ENCODE measurements at places on chromosomes 5 and 9.

DNA sequence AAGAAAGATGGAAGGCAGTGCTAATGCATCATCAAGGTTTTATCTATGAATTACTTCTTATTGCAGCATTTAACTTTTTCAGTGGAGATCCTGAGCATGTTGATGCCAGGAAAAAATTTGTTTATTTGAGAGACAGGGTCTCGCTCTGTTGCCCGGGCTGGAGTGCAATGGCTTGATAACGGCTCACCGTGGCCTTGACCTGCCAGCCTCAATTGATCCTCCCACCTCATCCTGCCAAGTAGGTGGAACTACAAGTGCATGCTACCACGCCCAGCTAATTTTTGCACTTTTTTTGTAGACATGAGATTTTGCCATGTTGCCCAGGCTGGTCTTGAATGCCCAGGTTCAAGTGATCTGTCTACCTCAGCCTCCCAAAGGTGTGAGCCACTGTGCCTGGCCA, 47.2 kb downstream of the AOPEP start:
- no peak for DNase-seq

DNA sequence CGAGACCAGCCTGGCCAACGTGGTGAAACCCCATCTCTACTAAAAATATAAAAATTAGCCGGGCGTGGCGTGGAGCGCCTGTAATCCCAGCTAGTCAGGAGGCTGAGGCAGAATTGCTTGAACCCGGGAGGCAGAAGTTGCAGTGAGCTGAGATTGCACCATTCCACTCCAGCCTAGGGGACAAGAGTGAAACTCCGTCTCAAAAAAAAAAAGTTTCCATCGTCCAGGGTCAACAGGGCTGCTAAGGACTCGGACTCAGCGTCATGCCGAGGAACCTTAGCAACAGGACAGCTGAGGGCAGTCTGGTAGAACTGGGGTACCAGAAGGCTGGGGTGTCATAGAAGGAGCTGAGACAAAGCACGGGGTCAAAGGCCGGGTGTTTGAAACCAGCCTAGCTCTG, 21.7 kb downstream of the FAM78A start:
- DNase-seq, result no peak

GRCh38 chr5:13553896-13554295, 390.6 kb downstream of the DNAH5 start:
- no peak for DNase-seq

GRCh38 chr9:11686733-11687132, 1006.5 kb upstream of the TYRP1 start:
- no peak for DNase-seq

- DNase-seq, result no peak
Measured at GRCh38 chr9:75358846-75359245, 270.5 kb downstream of the OSTF1 start.

DNA sequence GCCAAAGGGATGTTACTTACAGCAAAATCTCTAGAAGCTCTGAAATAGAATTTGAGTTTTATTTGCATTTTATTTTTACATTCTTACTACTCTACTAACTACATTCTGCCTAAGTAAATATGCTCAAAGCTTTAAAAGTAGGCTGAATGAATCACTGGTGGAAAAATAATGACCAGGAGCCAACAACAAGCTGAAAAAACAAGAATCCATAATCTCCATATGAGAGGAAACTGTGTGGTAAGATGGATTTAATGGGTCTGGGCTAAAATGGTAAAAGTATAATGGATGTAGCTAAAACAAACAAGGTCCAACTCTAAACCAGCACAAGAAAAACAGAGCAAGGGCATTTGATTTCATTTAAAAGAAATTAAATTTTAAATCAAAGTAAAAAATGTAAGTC, 525.8 kb upstream of the FTMT start:
- peak; percentile 66 for DNase-seq

GRCh38 chr9:118008246-118008645, 304.0 kb downstream of the TLR4 start:
- no peak for DNase-seq

GRCh38 chr9:98974554-98974953, 30.8 kb downstream of the COL15A1 start:
- no peak for DNase-seq

DNA sequence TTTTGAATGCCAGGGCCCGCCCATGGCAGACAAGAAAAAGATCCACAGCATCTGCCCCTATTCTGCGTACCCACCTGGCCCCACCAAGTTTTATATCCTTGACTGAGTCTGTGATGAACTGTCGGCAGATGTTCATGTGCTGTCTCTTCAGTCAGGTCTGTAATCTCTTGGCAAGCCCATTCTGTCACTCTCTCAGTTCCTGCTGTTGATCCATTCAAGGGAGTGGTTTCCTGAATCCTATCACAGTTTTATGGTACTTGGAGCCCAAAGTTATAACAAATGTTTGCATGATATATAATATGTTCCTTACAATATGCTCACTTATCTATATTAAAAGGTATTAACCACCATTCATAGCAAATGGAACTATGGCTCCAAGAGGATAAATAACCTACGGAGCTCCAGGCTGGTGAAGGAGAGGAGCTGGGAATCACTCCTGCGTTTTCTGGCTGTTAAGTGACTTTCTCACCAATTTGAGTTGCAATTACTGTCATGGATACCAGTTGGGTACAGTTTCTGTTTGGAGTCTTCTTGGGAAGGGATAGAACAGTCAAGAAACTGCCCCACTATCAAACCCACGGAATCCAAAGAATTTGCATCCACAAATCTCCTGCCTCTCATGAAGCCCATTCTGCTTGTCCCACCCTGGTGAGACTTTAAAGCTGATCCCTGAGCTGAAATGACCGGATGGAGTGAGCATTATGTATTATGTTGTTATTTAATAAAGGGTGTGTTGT, 103.4 kb upstream of the SPRY4 start:
- no peak for DNase-seq

GRCh38 chr5:69418554-69418953, 3.6 kb downstream of the MARVELD2 start:
- no peak for DNase-seq

GRCh38 chr9:134741846-134742245, 100.2 kb downstream of the COL5A1 start:
- no peak for DNase-seq

DNA sequence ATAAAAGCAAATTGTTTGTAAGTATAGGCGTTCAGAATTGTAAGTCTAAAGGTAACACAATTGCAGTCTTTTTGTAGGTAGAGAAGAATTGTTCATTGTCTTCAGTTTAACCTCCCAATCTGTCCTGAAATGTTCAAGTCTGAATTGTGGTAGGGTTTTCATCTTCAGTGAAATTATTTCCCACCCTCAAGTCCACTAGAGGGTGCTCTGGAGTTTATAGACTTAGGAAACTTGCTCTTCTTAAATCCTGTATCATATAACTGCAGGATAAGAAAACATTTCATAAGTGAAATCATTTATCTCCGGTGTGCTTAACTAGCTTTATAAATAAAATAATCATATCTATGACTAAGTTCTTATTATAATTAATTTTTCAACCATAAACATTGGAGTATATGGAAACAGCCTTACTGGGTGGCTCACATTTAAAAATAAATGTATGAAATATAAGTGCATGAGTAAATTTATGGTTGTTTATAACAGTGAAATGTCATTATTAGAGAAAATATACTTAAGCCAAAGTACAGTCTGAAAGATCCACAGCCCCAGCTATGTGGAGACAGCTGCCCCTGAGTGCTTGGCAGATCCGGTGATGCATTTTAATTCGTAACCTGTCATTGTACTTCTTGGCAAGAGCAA, 182.4 kb upstream of the OTULINL start:
- peak; percentile 54 for DNase-seq

GRCh38 chr5:113230711-113231652, 203.8 kb downstream of the TSSK1B start:
- no peak for DNase-seq

GRCh38 chr9:13790055-13790454, 510.6 kb upstream of the MPDZ start:
- no peak for DNase-seq

DNA sequence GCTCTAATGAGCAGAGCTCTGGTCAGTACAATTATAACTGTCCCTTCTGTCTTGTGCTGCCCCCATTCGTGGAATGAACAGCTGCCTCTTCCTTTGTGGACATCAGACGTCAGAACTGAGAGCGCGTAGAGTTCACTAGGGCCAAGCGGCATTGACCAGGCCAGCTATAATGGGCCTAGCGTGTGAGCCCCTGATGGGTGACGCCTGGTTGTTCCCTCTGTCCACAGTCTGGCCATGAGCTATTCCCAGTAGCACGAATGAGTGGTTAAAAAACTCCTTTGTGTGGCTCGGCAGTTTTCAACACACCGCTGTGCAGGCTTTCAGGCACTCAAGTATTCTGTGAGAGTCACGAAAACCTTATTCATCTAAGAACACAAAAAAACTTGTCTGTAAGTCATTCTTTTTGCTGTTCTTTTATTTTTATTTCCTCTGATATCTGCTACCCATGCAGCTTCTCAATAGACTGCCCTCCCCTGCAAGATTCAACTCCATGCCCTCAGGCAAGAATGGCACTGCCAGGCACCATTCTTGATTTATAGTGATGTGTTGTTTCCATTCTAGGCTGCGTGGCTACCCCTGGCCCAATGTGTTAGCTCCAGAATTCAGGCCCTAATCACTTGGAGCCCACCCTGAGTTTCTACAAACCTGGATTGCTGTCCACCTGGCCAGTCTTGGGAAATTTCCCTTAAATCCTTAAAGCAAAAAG, 52.5 kb downstream of the ANKDD1B start:
- DNase-seq, result no peak

- no peak for DNase-seq
Measured at GRCh38 chr9:127500399-127500798, 49.1 kb downstream of the LRSAM1 start.

GRCh38 chr9:133733796-133734533, 4.2 kb downstream of the SARDH start:
- no peak for DNase-seq

DNA sequence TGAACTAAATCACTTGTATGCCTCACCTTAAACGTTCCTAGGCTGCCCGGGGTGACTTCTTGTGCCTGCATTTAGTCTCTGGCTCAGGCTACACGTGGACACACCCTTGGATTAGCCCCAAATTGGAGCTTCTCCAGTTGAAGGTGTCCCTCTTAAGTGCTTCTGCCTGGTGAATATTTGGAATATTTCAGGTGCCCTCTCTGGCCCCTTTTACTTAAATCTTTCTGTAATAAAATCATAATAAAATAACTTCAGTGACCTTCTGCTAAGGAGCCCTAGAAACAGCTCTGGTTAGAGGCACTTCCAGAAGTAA, 74.3 kb upstream of the KLF9 start:
- no peak for DNase-seq

DNA sequence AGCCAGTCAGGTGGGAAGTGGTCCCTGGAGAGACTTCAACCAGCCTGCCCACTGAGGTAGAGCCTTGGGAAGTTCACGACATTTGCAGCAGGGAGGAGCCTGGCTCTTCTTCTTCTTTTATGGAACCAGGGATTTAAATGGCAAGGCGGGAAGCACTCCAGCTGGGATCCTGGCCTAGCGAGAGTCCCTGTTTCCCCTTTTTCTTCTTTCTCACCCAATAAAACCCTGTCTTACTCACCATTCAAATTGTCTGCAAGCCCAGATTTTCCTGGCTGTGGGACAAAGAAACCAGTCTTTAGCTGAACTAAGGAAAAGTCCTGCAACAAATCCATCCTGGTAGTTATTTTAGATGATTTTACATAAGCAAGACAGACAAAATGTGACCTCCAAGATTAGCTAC, 503.7 kb downstream of the CDH10 start:
- DNase-seq, result peak; percentile 53

- no peak for DNase-seq
Measured at GRCh38 chr9:78014776-78015175, 16.8 kb downstream of the GNAQ start.

GRCh38 chr5:163915481-163915961, 410.1 kb downstream of the MAT2B start:
- DNase-seq, result no peak

GRCh38 chr5:37810311-37810710, 29.5 kb downstream of the GDNF start:
- DNase-seq, result no peak

DNA sequence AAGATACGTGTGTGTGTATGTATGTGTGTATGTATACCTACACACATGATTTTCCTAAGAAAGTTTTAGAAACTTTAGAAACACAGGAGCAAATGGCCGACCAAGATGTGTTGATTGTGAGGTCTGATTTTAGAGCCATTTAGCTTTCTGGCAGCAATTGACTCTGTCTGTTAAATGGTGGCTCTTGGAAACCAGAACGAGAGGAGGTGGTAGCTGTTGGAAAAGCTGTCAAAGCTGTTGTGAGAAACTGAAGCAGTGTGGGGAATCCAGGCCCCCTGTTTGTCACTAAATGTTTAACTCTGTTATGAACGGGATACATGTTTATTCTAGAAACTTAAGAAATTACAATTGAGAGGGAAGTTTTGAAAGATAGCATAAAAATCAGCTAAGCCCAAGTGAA, 91.4 kb downstream of the GOLPH3 start:
- DNase-seq, result no peak

- DNase-seq, result no peak
Measured at GRCh38 chr9:97411440-97411788, 482 bp upstream of the TDRD7 start.

- no peak for DNase-seq
Measured at GRCh38 chr9:127012250-127012649, 97.7 kb downstream of the RALGPS1 start.

DNA sequence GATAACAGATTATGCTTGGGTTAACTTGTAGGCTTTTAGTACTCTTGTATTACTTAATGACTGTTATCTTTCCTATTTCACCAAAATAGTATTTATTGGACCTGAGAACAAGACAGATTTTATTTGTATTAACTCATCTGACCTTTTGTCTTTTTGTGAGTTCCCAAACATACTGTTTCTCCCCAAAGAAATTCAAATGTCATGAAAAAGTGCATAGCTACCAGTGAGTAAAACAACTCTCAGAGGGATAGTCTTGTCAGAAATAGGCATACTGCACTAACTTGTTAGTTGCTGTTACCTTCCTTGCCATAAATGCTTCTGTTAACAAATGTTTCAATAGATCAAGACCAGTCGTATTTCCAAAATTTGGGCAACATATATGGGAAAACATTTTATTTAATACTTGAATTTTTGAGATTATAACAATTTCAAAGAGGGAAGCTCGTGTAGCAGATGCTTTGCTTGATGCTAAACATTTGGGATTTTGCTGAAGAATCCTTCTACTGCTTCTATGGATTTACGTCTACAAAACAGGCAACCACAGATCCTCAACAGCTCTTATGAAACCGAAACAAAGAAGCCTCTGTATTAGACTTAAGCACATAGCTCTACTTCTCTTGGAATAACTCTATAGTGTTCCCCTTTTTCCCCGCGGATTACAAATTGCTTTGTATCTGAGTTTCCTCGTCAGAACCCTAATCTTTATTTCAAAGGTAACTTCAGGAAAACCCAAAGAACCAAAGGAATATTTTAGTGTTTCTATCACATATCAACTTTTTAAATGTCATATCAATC, 248.8 kb downstream of the MCTP1 start:
- no peak for DNase-seq

GRCh38 chr5:156526081-156526925, 199.3 kb downstream of the SGCD start:
- no peak for DNase-seq

- no peak for DNase-seq
Measured at GRCh38 chr9:33197279-33198152, 30.4 kb upstream of the B4GALT1 start.
